ENCODE measurements at places on chromosomes 4 and X. TPM values are rescaled to one million over a fixed set of nuclear protein-coding genes. Genes with fewer than 3 reads are reported as not detected.

- DNase-seq = no peak
Observed at GRCh38 chr4:94544811-94545210, 93.1 kb downstream of the PDLIM5 start.

DNA sequence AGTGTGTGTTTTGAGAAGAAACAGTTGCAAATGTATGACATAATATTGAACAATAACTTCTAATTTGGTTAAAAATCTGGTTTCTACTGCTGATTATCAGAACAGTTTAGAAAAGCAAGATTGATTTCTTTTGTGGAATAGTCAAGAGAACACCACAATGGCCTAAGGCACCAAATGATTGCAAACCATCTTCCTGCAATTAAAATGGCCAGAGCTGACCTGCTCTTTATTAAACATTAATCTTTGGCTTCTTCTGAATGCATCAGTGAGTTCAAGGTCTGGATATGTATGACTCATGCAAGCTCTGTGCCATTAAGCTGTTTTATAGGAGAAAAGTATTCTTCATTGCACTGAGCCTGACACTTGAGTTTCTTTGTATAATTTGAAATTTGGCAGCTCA, 107.8 kb upstream of the PDHA2 start:
- DNase-seq = no peak

GRCh38 chr4:94284889-94285288, 57.7 kb downstream of the HPGDS start:
- DNase-seq = no peak

- DNase-seq = no peak
Observed at GRCh38 chrX:68694435-68695205, 47.2 kb downstream of the STARD8 start.

GRCh38 chr4:147839200-147839599, 107.3 kb downstream of the ARHGAP10 start:
- DNase-seq = no peak

DNA sequence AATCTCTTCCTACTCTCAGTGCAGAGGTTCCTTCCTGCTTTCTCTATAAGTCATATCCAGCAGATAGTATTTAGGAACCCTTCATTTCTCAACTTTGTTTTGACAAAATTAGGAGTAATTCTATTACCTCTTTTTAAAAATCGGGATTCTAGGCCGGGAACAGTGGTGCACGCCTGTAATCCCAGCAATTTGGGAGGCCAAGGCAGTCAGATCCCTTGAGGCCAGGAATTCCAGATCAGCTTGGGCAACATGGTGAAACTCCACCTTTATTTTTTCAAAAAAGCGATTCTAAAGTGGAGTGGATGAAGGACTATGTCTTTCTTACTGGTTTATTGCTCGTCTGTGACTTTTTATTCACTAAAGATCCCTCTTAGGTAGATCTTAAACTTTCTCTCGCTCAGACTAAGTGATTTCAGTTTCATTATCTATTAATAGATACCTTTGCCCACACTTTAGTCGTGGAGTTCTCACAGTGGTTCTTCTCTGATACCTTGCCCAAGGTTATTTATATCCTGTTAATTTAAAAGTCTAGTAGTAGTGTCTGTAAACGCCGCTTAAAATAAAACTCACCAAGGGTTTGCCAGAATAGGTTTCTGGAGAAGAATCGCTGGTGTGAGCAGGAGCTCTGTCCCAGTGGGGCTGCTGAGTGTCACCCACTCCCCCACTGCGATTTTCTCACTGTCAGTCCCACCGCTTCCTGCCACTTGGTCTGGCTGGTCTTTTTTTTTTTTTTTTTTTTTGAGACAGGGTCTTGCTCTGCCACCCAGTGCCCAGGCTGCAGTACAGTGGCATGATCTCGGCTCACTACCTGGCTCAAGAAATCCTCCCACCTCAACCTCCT, 27.0 kb upstream of the TMEM131L start:
- no peak for DNase-seq

DNA sequence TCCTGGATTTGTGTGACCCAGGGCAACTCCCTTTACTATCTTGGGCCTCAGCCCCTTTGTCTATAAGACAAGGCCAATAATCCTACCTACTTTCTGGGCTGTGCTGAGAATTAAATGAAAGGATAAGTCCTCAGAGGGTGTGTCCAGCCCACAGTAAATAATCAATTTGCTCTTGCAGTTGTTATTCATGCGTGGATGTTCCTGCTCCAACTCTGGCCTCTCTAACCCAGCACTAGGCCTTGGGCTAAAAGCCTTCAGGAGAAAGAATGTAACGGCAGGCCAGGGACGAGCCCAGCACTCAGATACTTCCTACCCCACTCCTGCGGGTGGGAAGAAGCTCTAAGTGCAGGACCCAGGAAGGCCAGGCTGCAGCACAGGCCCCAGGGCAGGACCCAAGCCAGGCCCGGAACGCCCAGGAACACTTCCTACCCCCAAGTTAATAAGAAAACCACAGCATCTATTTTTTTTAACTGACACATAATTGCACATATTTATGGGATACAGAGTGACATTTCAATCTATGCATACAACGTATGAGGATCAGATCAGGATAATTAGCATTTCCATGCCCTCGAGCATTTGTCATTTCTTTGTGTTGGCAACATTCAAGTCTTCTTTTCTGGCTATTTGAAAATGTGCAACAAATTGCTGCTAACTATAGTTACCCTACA, 179.6 kb upstream of the RBPJ start:
- DNase-seq = no peak

DNA sequence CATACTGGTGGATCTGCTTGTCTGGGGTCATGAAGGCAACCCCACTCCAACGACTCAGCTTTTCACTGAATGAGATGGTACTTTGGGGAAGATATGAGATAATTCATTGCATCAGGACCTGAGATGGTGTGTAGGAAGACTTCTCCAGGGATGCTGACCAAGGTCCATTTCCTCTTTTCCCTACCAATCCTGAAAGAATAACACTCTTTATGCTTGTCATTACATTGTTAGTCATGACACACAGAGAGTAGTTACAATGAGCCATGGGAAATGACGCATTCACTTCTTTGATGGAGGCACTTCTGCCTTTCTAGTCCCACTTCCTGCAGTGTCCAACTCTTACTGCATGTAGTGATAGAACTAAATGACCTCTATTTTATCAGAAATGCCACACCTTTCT, 58.6 kb downstream of the AREG start:
- DNase-seq = no peak

GRCh38 chr4:43331226-43332051, 438.9 kb downstream of the GRXCR1 start:
- no peak for DNase-seq

DNA sequence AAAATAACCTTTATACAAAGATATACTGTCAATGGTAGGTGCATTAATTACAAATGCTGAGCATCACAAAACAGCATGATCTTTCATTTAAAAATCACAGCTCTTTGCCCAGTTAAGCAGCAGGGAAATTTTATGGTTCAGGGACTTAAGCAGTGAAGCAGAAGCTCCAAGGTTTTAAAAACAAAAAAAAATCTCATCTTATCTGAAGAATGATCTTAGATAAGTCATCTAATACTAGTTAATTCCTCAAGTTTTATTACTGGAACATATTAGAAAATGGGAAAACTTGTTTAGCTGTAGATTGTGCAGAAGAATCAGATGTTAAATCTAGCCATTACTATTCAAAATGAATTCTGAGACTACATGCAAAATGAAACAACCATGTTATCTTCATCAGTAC, 289.9 kb downstream of the GASK1B start:
- DNase-seq = no peak

- DNase-seq = peak; percentile 6
Observed at GRCh38 chr4:130808492-130808891, 1712.5 kb downstream of the C4orf33 start.

DNA sequence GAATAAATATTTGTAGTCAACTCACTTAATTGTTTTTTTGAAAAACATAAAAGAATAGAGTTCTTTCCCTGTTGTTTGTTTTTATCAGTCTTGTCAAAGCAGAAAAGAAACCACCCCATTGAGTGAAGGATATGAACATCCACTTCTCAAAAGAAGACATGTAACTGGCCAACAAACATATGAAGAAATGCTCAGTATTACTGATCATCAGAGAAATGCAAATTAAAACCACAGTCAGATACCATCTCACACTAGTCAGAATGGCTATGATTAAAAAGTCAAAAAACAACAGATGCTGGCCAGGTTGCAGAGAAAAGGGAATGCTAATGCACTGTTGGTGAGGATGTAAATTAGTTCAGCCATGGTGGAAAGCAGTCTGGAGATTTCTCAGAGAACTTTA, 326.1 kb upstream of the EMCN start:
- DNase-seq = no peak

- no peak for DNase-seq
Observed at GRCh38 chr4:156771171-156771837, 200.3 kb downstream of the PDGFC start.

GRCh38 chrX:38654302-38654701, 93.0 kb downstream of the TSPAN7 start:
- DNase-seq = peak; percentile 22

DNA sequence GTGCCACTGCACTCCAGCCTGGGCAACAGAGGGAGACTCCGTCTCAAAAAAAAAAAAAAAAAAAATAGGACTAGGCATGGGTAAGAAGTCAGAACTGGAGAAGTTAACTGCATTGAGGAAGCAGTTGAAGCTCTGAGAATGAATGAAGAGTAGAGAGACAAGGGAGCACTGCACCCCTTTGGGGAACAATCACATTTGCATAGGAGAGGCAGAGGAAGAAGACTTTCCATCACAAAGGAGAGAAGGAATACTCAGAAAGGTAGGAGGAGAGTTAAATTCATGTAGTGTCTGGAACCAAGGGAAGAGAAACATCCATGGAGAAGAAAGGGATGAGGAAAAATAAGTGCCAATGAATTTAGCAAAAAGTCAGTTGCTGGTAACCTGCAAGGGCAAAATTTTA, 72.4 kb downstream of the GPC3 start:
- DNase-seq = no peak

DNA sequence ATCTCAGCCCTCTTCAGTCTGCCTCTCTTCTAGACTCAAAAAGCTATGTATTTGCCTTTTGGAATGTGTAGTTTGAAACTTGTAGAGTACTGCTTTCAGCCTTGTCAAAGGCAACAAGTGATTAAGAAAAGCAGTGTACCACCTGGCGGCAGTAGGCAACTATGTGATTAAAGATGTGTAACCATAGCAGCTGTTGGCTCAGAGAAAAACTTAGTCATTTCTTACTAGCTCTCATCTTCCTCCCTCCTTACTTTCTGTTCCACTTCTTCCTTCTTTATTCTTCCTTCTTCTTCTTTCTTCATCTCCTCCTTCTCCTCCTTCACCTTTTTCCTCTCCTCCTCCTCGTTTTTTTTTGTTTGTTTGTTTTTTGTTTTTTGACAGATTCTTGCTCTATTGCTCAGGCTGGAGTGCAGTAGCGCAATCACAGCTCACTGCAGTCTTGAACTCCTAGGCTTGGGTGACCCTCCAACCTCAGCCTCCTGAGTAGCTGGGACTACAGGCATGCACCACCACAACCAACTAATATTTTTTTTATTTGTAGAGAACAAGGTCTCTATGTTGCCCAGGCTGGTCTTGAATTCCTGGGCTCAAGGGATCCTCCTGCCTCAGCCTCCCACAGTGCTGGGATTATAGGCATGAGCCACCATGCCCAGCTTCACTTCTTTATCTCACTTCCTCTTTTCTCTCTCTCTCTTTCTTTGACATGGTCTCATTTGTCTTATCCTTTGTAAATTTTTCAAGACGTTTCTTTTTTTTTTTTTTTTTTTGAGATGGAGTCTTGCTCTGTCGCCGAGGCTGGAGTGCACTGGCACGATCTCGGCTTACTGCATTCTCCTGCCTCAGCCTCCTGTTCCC, 32.6 kb downstream of the ABHD18 start:
- no peak for DNase-seq

DNA sequence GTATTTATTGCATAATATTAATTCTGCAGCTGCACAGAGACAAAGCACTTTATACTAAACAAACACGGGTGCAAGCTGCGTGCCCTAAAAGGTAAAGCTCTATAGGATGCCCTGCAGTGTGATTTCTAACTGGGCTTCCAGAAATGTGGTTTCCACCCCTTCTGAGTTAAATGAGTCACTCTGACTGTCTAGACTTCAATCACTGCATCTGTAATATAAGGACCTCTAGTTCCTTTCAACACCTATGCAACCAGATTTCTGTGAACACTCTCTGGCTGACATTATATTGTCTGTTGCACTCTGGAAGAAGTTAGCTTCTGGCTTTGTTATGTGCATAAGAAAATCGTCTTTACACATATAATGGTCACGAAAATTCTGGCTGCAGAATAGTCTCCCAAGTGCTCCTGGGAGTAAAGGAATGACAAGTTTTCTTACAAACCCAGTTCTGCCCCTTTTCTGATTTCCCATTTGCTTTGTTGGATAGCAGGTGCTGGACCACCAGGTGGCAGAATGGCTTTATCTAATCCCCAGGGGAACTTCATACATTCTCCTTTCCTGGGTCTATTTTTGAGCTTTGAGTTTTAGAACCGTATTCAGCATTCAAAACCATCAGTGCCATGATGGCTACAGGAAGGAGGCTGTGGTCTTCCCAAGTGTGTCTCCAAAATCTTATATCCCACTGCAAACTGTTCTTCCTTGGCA, 842.2 kb downstream of the STIM2 start:
- no peak for DNase-seq

DNA sequence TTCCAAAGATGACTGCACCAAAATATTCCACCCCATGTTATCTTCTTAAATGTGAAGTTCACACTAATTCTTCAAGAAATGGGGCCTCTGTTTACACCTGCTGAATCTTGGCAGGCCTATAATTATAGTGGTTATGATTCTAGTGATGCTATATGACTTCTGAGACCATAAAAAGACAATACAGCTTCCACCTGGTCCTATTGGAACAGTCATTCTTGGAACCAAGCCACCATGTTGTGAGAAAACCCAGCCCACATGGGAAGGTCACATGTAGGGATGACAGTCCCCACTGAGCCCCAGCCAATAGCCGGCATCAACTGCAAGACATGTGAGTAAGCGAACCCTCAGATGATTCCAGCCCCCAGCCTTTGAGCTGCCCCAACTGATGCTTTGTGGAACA, 587.5 kb downstream of the MID1IP1 start:
- no peak for DNase-seq

GRCh38 chrX:13170966-13171558, 126.6 kb upstream of the FAM9C start:
- no peak for DNase-seq

GRCh38 chrX:130741151-130741550, 161.9 kb downstream of the ENOX2 start:
- no peak for DNase-seq

Gene CCNG2
- polyA plus RNA-seq = 122 TPM

Gene PSAPL1
- not detected for polyA plus RNA-seq

Gene NXF2B
- polyA plus RNA-seq = not detected

Gene CENPC
- 16.4 TPM for polyA plus RNA-seq

Gene ZNF280C
- polyA plus RNA-seq = 7.1 TPM

Gene HSFX2
- polyA plus RNA-seq = 1.0 TPM

Gene YY2
- 2.1 TPM for polyA plus RNA-seq

Gene CLDN34
- not detected for polyA plus RNA-seq

Gene IBSP
- polyA plus RNA-seq = not detected

Gene GASK1B
- polyA plus RNA-seq = 82.8 TPM

Gene PABPC1L2A
- polyA plus RNA-seq = not detected

Gene NSUN7
- 1.4 TPM for polyA plus RNA-seq

Gene KLHL5
- 21.1 TPM for polyA plus RNA-seq

Gene RENBP
- polyA plus RNA-seq = not detected

Gene UGT8
- polyA plus RNA-seq = 0.41 TPM

Gene FGB
- not detected for polyA plus RNA-seq

Data from muscle of arm (tissue), 14 donors.